Stimulated activated CD8-positive, alpha-beta memory T cell treated with anti-CD3 and anti-CD28 coated beads, Interleukin-7, amount 100 ng/mL, for 24 hours (primary cell): ENCODE measurements at places on chromosomes 3 and 15.

GRCh38 chr15:81309647-81310450 lies 14.1 kb downstream of the STARD5 start:
- DNase-seq = no peak

GRCh38 chr15:40053831-40054604 lies 15.0 kb upstream of the SRP14 start:
- DNase-seq = no peak

DNA sequence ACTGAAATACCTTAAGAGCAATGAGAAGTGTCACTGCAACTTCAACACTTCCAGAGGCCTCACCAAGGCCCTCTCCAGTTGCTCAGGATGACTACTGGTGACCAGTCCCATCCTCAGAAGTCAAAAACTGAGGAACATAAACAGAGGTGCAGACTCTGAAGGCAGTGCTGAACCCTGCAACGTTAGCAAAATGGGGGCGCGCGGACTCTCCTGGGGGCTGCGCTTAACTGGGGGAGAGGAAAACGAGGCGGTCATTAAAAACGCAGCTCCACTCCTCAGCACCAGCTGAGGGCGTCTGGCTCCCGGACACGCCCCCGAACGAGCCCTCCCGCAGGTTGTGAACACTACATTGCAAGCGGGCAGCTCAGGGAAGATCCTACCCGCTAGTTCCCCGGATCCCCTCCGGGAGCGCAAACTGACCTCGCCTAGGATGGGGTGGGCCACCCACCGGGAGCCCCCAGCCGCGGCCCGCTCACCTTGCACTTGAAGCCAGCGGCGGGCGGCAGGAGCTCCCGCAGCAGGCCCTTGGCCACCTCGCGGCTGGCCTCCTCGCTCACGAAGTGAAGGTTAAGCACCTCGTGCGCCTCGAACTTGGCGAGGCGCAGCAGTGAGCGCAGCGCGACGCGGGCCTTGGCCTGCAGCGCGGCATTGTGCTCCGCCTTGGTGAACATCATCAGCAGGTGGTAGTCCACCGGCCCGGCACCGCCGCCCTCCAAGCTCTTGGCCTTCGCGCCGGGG lies 711 bp downstream of the XXYLT1 start:
- DNase-seq = no peak

- DNase-seq = no peak
These were observed 29.2 kb downstream of the IFT80 start for GRCh38 chr3:160369784-160370183.

DNA sequence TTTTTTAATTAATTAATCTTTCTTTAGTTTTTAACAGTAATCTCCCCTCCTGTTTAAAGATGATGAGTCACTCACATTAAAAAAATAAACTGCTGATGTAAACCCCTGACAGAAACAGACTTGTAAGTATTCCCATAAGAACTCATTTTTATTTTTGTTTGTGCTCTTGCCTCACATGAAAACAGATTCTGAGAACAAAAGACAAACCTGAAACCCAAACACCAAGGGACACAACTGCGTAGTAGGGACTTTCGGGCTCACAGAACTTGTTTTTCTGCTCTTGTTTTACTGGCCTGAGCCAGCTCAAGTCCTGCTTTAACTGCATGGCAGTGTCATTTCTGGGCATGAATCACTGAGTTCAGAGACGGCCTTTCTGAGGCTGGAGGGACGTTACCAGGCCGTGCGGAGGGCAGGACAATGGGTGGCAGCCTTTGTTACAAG lies 600.8 kb downstream of the FOXP1 start:
- DNase-seq = no peak

DNA sequence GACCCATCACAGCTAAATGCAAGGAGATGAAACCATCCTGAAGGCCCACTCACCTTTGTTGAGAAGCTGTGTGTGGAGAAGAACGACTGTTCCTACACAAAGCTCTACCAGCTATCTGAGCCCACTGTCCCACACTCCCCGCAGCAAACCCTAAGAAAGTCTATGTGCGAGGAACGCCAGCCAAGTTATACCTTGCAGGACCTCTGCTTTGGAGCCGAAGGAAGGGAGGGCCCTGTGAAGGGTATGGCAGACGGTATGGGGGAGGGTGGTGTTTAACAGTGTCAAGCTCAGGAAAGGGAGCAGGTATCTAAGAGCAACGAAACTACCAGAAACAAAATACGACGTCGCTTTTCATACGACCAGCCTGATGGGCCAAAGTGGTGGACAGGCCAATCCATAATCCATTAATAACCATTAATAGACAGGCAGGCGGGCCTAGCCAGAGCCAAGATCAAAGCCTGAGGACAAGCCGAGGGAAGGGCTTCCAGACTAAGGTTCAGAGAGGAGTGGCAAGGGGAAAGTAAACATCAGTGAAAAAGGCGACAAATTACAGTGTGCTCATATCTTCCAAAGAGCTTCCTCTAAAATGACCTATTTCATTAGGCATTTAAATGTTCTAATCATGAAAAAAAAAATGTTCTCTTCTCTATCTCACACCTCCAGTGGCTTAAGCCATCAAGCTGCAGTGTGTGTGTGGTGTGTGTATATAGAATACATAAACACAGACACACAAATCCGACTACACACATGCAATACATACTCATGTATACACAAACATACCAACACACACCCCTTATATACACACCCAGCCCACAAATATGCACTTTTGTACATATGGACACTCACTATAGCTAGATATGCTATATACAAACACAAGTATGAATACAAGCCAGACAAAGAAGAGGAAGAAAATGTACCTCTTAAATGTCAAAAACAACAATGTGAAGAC lies 43.9 kb downstream of the PTPN23 start:
- DNase-seq = no peak

GRCh38 chr3:116059421-116060096 lies 385.7 kb downstream of the LSAMP start:
- no peak for DNase-seq

- DNase-seq = no peak
These were observed 205.6 kb downstream of the IL20RB start for GRCh38 chr3:137163241-137163871.

DNA sequence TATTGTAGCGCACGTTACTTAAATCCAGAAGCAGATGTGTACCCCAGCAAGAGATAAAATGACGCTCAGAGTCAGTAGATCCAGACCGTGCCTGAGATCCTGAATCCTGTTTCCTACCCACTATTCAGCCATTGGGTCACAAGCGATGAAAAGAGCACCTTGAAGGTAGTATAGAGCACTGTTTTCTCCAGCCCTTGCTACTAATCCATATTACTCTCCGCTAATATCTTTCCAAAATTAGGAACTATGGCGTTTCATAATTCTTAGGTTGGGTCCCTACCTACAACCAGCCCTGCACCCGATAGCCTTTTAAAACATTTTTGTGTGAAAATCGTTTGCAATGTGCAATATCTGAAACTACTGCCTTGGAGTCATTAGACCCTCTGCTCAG lies 596 bp downstream of the BTD start:
- no peak for DNase-seq

DNA sequence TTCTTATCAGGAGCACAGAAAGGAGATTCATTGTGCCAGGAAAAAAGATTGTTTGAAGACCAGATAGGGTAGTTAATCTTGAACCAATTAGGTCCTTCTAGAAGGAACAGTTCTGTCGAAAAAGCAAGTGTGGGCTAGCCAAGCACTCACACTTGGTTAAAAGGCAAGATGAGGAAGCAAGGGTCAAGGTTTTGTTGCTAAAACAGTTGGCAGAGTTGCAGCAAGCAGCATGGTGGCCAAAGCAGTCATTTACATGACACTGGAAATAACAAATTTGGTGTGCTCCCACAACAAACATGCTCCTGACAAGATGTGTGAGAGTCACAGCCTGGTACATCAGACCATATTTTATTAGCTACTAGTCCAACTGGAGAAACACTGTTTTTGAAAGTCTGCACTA lies 228.0 kb upstream of the CFAP20DC start:
- DNase-seq = no peak

GRCh38 chr3:138114988-138115971 lies at the start of gene DZIP1L:
TSS of gene DZIP1L (minus strand) at chr3:138115608. CDS start at chr3:138103971, 11,637 bp downstream.
- no peak for DNase-seq

DNA sequence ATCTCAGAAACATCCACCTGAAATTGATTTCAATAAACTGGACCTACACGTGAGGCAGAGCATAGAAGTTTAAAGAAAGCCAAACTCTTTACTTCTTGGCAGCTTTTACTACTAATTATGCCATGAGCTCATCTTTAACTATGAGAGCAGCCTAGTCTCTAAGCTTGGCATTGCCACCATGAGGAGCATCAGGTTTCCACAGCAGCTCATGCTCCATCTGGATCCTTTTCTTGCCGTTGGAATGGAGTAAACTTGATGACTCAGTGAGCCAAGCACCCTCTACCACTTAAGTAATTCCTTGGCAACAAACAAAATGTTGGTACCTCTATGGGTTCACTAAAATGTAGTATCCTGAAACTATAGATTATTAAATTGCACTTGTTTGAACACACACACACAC lies 583.2 kb downstream of the EPHA3 start:
- no peak for DNase-seq

GRCh38 chr3:23206366-23206765 lies 3.2 kb downstream of the UBE2E2 start:
- no peak for DNase-seq

- DNase-seq = no peak
These were observed 8.2 kb downstream of the TPM1 start for GRCh38 chr15:63050731-63051155.

GRCh38 chr3:160616311-160616710 lies 50.9 kb upstream of the KPNA4 start:
- DNase-seq = no peak

GRCh38 chr3:148748283-148748682 lies 50.6 kb downstream of the AGTR1 start:
- no peak for DNase-seq

DNA sequence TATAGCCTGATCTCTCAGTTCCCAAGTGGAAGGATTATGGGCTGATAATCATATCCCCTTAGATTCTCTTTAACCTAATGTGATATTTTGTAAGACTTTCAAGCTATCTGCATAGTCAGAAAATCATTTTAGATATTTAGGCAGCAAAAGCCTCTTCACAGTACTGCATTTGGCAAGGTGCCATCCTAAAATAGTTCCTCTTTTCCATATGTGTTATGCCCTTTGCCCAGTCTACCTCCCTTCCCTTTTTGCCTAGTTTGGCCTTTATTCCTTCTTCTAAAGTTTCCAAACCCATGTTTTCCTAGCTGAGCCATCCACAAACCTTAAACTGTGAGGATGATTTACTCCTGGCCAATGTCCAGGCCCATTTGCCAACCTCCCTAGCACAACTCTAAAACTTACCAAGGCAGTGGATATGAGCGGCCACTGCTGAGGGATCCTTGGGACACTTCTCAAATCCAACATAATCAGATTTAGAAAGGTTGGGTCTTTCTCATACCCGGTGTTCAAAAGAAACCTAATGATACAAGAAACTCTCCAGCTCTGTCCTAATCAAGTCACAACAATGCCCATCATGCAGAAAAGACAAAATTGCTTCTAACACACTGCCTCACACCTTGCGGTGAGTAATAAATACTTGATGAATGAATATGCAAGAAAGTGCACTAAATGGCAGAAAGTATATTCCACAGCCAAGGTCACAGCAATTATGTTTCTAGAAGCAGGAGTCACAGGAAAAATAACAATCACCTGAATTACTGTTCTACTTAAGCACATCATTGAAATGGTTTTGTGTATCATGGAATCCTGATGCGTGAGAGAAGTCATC lies 493.9 kb downstream of the NLGN1 start:
- DNase-seq = no peak

- no peak for DNase-seq
These were observed 222.8 kb upstream of the ST8SIA2 start for GRCh38 chr15:92170897-92171296.

DNA sequence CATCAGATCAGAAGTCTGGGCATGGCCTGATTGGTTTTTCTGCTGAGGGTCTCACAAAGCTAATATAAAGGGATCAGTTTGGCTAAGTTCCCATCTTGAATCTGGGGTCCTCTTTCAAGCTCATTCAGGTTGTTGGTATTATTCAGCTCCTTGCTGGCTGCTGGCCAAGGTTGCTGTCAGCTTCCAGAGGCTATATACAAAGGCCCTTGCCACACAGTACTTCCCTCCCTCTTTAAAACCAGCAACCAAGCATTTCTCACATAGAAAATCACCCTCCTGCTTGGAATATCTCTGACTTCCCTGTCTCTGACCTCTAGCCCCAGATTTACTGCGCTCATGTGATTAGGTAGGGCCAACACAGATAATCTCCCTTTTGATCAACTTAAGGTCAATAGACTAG lies 442.9 kb downstream of the ERC2 start:
- DNase-seq = no peak

GRCh38 chr15:70127288-70127746 lies 29.6 kb upstream of the TLE3 start:
- no peak for DNase-seq

- DNase-seq = no peak
These were observed 31.8 kb downstream of the IRAK2 start for GRCh38 chr3:10196389-10197052.

GRCh38 chr15:98651581-98652220 lies 3.4 kb downstream of the IGF1R start:
- DNase-seq = no peak

- no peak for DNase-seq
These were observed 90.0 kb downstream of the FBLN2 start for GRCh38 chr3:13638927-13639326.

- DNase-seq = no peak
These were observed 53.1 kb downstream of the SPSB4 start for GRCh38 chr3:141104151-141104821.

DNA sequence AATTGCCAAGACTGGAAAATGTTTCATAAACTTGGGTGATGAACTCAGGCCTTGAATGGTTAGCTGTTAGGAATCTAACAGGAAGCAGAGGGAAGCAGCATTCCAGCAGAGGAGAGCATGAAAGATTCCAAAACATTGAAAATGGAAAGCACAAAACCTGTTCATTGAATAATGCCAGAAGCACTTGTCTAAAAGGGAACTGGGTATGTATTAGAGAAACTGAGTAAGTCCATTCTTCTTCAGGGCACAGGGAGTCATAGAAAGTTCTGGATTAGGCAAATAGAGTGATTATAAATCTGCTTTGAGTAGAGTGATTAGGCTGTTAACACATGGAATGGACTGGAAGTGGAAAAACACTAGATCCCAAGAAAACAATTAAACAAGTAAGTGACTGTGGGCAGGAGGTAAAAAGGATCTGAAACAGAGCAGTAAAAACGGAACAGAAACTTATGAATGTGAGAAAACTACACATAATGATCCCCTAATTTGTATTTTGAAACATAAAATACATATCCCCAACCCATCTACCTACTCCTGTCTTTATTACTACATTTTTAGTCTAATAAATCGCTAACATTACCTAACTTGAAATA lies 343.4 kb downstream of the TBC1D5 start:
- no peak for DNase-seq

GRCh38 chr3:169558371-169558770 lies 105.1 kb downstream of the MECOM start:
- no peak for DNase-seq
